ENCODE measurements at places on chromosomes 13 and 19.

DNA sequence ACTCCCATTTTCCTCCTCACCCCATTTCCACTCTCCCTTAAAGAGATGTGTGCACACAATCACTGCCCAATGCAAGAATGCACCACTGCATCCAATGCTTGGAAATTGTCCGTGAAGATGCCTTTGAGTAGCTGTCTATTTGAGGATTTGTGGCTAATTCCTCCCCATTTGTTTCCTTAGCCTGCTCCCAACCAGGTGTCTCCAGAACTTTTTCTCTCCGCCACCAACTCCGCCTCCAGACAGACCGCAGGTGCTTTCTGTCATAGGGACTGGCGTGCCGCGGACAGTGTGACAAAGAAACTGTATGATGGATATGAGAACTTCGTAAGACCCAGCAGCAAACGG, 461 bp upstream of the TM9SF2 start:
- DNase-seq, result no peak

DNA sequence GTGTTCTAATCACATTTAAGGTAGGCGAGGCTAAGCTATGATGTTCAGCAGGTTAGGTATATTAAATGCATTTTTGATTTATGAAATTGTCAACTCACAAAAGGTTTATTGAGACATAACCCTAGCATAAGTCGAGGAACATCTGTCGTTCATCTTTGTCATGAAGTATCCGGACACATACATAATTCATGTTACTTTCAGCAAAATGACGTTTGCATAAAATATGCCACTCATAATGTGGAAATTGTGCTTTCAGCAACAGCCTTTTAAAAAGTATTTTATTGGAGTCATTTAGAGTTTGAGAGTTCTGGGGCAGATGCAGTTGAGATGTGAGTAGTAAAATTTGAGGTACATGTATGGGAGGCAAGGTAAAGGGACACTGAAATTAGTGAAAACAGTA, 66.4 kb downstream of the NAA16 start:
- no peak for DNase-seq

DNA sequence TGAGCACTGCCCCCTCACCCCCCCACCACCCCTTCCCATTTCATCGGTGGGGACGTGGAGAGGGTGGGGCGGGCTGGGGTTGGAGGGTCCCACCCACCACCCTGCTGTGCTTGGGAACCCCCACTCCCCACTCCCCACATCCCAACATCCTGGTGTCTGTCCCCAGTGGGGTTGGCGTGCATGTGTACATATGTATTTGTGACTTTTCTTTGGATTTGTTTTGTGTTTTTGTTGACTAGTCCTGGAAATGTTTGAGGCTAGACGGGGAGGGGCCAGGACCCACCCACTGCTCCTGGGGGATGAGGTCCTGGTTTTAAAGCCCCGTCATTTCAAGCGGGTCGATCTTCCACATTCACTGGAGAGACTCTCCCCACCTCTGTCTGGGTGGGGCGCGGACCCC, 3.0 kb upstream of the TEKTIP1 start:
- no peak for DNase-seq

DNA sequence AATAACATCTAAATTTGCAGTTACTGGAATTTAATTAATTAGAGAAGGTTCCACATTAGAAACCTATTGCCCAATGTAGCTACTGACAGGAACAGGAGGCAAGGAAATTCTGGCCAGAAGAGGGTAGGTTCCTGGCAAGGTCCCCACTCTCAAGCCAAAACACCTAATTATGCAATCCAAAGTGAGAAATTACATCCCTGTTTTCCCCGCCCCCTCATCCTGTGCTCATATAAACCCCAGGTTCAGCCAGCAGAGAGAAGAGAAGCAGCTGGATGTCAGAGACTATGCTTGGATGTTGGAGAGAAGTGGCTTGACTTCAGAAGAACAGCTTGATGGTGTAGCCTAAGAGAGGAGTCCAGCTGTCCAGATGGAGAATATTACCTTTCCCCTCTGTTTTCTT, 951.3 kb upstream of the PRR20A start:
- DNase-seq, result no peak

DNA sequence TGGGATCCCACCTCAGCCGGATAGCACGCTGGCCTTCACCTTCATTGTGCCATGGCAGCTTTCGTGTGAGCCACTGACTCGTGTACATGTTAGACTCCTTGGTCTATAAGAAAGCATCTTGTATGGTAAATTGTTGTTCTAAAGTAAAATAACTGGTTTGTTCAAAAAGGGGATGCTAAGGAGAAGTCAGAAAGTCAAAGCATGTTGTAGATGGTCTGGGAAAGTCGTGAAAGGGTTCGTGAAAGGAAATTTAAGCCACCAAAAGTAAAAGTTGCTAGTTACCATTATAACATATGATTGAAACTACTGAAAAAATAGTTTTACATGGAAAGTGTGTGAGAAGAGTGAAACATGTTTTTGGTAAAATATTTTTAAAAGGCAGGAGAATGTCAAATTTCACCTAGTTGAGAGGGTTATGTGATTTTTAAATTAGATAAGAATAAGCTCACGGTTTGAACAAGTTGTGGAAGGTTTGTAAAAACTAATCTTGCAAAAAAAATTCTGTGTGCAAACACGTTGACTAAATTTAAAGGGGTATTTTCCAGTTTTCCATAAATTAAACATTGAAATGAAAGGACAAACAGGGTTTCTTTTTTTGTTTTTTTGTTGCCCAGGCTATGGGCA, 23.4 kb downstream of the DPRX start:
- no peak for DNase-seq

DNA sequence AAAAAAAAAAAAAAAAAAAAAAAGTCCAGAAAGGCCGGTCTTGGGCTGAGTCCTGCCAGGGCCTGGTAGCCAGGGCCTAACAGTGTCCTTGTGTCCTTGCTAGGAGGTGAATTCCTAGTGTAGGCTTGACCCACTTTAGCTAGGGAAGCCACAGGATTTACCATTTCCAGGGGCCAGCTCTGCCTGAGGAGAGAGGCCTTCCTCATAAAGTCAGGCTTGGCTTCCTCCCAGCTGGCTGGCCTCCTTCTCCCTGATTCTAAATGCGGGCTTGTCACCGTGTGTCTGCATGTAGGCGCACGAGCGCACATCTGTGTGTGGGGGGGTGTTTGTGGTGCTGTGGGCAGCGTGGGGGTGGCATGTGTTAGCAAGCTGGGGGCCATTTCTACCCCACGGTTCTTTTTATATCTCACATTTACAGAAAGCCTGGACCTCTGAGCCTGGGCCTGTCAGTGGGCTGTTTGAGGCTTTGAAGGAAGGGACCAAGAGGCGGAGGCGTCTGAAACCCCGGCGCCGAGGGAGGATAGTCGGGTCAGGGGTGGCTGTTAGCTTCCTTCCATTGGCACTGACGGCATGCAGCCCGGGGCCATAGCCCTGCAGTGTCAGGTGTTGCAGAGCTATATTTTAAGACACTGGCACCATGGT, 31.7 kb downstream of the IER2 start:
- no peak for DNase-seq

DNA sequence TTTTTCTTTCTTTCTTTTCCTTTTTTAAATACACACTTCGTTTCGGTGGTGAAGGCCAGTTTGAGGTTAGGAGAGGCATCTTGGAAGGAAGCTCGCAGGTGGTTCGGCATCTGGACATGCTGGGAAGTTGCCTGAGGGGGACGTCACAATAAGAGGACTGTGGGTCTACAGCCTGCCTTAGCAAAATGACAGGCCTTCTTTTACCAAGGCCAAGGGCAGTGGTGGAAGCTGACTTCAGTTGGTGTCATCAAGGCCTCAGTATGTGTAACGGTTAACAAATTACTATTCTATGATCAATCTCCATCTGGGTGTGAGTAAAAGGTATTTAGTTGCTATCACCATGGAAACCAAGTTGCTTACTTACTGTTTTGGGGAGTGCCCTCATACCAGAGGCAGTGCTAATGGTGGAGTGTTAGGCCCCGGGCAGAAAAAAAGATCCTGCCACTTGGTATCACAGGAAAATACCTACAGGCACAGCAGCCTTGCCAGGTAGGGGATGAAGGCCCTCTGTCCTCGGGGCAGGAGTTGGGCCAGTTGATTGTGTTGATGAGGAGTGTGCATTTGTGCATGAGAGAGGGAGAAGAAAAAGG, 10.3 kb downstream of the ACTN4 start:
- DNase-seq, result no peak

- no peak for DNase-seq
Observed at GRCh38 chr13:94140511-94140910, 339.0 kb downstream of the DCT start.

GRCh38 chr13:110853235-110853721, 61.6 kb downstream of the ANKRD10 start:
- DNase-seq, result no peak

DNA sequence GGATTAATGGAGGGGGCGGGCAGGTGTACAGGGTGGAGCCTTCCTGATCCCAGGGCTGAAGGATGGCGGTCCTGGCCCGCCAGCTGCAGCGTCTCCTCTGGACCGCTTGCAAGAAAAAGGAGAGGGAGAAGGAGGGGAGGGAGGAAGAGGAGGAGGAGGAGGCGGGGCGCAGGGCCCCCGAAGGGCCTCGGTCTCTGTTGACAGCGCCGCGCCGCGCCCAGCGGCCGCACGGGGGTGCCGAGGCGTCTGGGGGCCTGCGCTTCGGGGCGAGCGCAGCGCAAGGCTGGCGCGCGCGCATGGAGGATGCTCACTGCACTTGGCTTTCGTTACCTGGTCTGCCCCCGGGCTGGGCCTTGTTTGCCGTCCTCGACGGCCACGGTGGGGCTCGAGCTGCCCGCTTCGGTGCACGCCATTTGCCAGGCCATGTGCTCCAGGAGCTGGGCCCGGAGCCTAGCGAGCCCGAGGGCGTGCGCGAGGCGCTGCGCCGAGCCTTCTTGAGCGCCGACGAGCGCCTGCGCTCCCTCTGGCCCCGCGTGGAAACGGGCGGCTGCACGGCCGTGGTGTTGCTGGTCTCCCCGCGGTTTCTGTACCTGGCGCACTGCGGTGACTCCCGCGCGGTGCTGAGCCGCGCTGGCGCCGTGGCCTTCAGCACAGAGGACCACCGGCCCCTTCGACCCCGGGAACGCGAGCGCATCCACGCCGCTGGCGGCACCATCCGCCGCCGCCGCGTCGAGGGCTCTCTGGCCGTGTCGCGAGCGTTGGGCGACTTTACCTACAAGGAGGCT, at the start of gene PPM1N:
TSS of gene PPM1N (plus strand) at position 33 of the 785 bp plus-strand sequence. CDS start at position 63, 30 bp downstream.
- peak; percentile 30 for DNase-seq

- no peak for DNase-seq
Observed at GRCh38 chr13:51532736-51533197, 51.5 kb upstream of the WDFY2 start.
